MV-4-11 (cell line): ENCODE measurements at places on chromosomes 2 and 18.
A peak's percentile ranks its signal among the peaks of the same experiment; 100 is the strongest.

DNA sequence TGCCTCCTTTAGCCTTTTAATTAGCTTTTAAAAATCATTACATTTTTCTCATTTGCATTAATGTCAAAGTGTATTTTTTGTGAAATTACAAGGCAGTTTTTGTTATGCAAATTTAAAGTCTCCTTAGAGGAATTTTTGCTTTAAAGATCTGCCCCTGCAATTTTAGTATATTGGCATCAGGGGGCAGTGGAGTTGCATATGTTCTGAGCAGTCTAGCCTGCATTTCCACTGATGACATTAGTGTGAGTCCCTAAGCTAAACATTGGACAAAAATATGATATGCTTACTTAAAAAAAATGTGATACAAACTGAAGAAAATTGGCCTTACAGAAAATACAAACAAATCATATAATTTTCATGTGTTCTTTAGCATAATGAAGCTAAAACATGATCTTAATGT lies 426.5 kb downstream of the SLC4A3 start:
- DNase-seq: peak; percentile 32

GRCh38 chr2:26727641-26728561 lies 35.4 kb downstream of the KCNK3 start:
- DNase-seq: no peak

GRCh38 chr2:11621410-11621809 lies 48.6 kb downstream of the NTSR2 start:
- no peak for DNase-seq

GRCh38 chr2:33984131-33984530 lies 385.0 kb upstream of the FAM98A start:
- DNase-seq: no peak

DNA sequence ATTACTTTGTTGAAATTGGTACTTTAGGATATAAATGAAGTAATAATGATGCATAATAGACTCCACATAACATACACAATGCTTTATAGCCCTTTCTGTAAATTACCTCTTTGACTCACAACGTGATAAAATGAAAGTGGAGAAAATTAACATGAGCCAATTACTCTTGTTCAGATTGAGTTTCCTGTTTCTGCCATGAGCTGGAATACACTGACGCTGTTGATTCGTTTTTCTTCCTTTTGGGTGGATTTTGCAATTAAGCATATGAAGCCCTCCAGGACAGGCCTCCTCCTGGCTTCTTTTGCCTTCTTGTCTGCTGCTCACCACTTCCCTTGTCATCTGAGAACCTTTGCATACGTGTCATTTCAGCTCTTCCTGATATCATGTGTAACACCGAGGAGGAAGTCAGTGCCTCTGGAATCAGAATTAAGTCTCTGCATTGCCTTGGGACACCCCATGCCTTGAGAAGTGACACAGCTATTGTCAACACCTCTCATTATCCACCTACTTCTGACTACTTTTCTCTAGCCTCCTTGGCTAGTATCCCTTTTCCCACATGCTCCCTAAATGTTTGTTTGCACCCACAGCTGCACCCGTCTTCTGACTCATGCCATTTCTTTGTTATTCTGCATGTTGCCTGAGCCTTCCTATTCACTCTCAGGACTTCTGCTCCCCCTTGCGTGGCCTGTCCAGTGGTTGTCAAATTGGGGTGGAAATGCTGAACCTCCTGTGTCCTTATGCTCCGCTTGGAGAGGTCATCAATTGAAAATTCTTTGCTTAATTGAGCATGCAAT lies 134.1 kb downstream of the FMNL2 start:
- DNase-seq: peak; percentile 67

GRCh38 chr2:123961576-123961975 lies 63.5 kb upstream of the CNTNAP5 start:
- DNase-seq: no peak

- no peak for DNase-seq
Observed at GRCh38 chr2:232980683-232981082, 32.4 kb downstream of the NGEF start.

GRCh38 chr2:184936761-184937160 lies 338.4 kb downstream of the ZNF804A start:
- DNase-seq: no peak

- no peak for DNase-seq
Observed at GRCh38 chr2:70113359-70114070, 26.2 kb downstream of the PCBP1 start.

- no peak for DNase-seq
Observed at GRCh38 chr2:172558372-172558771, 2.5 kb downstream of the PDK1 start.

DNA sequence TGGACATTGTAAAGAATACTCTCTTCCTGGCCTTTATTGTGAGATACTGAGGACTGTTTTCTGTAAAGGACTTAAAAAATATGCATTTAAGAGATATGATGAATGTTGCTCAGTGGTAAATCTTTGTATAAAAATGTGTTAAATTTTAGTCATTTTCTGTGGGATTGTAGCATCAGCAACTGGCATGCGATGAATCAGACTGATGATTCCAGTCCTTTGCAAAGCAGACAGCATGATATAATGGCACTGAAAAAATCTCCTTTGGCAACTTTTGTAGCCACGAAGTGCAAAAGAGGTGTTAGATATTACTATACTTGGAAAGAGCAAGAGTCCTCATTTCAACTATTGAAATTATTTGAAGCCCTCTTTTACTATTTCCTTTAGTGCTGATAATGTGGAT lies 678.7 kb downstream of the PLCL1 start:
- no peak for DNase-seq

DNA sequence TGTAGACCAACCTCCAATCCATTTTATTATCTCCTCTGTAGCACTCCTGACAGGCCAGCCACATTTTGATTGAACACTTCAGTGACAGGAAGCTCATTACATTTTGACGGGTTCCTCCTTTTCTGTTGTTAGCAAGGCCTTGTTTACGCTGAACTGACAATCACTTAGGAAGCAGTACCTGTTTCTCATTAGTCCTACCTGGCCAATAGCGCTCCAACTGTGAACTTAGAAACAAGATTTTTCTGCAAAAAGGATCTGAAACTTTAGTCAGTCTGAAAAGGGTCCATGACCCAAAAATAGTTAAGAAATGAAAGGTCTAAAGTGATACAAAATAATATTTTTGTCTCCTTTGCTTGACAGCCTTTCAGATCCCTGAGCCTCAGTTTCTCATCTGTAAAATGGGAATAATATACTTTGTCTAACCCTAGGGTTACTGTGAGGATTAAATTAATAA lies 119.6 kb upstream of the MSTN start:
- DNase-seq: no peak

- no peak for DNase-seq
Observed at GRCh38 chr18:61841706-61842105, 51.1 kb downstream of the RNF152 start.

DNA sequence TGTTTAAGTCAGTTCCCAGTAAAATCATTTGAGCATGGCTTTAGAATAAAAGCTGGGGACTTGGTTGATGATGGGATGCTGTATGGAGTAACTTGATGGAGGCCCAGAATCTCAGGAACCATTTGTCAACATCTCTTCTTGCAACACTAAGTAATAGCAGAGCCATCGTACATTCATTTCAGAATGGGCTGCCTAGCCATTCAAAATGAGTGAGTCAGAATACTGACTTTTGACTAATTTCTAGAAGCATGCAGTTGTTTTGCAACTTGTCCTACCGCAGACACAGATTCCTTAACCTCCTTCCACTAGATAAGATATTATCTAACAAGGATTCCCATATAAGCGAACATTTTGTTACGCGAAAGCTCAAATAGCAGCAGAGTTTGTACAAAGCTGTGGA lies 229.5 kb downstream of the CNTNAP5 start:
- no peak for DNase-seq

DNA sequence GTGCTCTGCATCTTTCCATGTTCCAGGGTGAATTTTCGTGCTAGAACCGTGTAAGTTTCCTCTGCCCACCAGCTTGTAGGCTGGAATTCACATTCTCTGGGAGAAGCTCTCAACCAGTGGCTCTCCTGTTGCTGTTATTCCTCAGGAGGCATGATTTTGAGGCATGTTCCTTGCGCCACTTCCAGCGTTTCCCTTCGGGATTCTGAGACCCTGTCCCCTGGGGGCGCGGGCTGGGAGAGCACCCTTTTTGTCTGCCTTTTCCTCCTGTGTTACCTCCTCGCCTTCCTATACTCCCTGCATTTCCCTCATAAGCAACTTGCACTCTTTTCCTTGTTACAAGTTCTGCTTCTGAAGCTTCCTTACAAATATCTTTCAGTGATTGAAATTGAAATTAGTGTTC lies 156.4 kb downstream of the PTPRM start:
- DNase-seq: no peak

GRCh38 chr2:216572582-216573578 lies 60.3 kb upstream of the IGFBP2 start:
- no peak for DNase-seq
